Stimulated activated CD4-positive, alpha-beta T cell treated with anti-CD3 and anti-CD28 coated beads, TNF-alpha, amount 100 ng/mL, for 24 hours (primary cell): ENCODE measurements at places on chromosomes 7 and 10.

- no peak for DNase-seq
Measured at GRCh38 chr7:14747701-14748100, 154.8 kb downstream of the DGKB start.

DNA sequence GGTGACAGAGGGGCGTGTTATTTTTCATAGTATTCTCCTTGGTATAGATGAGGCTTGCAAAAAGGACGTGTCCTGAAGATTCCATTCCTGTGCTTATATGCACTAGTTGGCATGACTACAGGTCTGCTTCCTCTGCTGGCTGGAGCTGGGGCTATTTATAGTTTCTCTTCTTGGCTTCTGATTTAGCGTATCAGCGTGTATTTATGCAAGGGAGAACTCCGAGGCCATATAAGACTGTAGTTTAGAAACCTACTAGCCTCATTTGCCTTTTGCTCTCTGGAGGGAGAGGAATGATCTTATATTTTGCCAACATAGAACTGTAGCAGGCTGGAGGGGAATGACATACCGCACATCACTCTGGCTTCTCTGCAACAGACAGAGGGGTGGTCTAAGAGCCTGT, 39.7 kb downstream of the CACNB2 start:
- DNase-seq, result no peak

GRCh38 chr10:82796510-82796909, 921.5 kb downstream of the NRG3 start:
- no peak for DNase-seq

- no peak for DNase-seq
Measured at GRCh38 chr10:10794791-10795191, 222.9 kb upstream of the CELF2 start.

- DNase-seq, result no peak
Measured at GRCh38 chr10:89549510-89549909, 14.1 kb upstream of the SLC16A12 start.

DNA sequence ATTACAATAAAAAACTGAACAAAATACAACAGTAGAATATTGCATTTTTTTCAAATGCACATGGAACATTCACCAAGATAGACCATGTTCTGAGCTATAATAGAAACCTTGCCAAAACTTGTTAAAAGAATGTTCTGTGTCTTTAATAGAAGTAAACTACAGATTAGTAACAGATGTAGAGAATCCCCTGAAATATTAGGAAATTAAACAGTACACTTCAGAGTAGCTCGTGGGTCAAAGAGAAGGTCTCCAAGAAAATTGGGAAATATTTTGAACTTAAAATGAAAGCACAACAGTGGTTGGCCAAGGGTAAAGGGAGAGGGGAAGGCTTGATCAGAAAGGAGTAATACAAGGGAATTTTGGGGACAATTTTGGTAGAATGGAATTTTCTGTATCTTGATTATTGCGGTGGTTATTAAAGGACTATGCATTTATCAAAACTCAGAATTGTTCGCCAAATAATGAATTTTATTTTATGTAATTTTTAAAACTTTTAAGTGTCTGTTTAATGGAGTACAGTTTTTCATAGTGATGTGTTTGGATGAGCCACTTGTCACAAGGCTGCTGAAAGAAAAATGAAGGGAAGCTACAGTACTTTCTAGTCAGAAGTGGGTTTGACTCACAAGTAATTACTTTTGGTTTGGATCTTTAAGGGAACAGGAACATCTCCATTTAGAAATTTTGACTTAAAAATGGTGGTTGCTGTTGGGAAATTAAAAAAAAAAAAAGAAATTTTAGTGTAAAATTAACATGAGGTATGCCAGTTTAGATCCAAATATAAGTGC, 10.2 kb downstream of the PLEKHA8 start:
- DNase-seq, result no peak

GRCh38 chr7:88169717-88170320, 50.0 kb downstream of the SRI start:
- DNase-seq, result no peak

DNA sequence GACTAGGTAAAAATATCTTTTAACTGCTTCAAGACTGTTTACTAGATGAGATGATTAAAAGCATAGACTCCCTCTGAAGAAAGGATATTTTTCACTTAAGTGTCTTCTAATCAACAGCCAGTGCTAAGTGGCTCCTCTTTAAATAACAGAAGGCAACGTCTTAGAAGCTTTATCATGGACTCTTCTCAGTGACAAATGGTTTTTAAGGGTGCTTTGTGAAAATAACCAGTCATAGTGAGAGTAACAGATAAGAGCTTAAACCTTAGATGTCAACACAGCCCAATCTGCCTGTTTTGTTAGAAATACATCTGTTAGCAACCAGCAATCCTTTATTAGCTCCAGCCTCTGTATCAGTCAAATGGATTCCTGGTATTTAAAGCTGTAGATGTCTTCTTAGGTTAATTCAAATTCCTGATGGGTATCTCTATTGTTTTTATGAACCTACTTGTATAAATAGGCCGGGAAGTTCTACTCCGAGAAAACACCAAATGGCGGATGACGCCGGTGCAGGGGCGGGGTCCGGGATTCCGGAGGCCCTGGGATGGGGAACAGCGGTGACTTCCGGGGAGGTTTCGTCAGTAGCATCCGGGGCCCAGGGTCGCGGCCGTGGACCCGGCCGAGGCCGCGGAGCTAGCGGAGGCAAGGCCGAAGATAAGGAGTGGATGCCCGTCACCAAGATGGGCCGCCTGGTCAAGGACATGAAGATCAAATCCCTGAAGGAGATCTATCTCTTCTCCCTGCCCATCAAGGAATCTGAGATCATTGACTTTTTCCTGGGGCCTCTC, 285.4 kb downstream of the GPR37 start:
- DNase-seq, result no peak

- DNase-seq, result no peak
Measured at GRCh38 chr7:33392148-33392547, 262.8 kb downstream of the BBS9 start.
